ENCODE measurements at places on chromosomes 16 and 17. TPM values are rescaled to one million over a fixed set of nuclear protein-coding genes. Genes with fewer than 3 reads are reported as not detected.

DNA sequence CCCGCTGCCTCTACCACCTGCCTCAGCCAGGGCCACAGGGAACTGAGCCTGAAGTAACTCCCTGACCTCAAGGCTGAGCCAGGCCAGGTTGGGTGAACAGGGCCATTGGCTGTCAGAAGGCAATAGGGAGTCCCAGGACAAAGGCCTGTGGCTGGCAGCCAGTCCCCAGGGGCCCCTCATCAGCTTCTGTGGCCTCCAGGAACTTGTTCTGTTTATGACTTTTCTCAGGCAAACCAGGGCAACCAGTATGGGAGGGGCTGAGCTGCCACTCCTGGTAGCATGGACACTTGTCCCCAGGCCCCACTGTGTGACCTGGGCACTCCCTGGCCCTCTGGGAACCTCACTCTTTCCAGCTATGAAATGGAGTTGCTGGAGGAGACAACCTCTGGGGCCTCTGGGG is 40.1 kb downstream of the CPNE2 start:
- no peak for DNase-seq
- H3K36me3 ChIP-seq: peaks cover 5% of the 10 kb centered on the region
- H3K27ac ChIP-seq: no peak overlapping the region
- H3K4me1 ChIP-seq: 0 out of 2 replicates have a peak, but pooled peaks cover 4% of the 10 kb centered on the region
- H3K27me3 ChIP-seq: no peaks in the 10 kb centered on the region

DNA sequence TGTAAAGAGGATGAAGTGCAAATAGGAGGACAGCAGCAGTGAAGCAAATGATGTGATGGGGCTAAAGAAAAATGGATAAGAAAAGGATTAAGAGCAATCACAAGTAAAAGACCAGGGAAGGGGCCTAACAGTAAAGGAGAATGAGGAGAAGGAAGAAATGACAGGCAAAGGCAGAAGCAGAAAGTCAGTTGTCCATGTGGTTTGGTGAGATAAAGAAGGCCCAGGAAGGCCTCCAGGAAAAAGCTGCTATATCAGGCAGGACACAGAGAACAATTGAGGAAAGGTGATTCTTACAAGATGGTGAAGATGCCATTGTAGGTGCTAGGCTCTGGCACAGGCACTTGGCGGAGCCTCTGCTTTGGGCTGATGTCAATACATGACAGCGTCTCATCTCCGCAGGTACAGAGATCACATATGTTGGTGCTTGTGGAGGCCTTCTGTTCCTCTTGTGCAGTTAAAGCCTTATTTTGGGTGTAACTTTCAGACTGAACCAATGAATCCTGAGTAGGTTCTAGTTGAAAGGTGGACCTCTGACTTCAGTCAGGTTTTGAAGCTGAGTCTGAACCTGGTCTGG is 18.1 kb downstream of the RDM1 start:
- H3K27ac ChIP-seq: no peak overlapping the region
- DNase-seq: no peak
- no peaks in the 10 kb centered on the region for H3K36me3 ChIP-seq
- no peaks in the 10 kb centered on the region for H3K4me1 ChIP-seq
- H3K27me3 ChIP-seq: no peaks in the 10 kb centered on the region

GRCh38 chr17:30217054-30217453 is 18.4 kb downstream of the SLC6A4 start:
- no peaks in the 10 kb centered on the region for H3K27me3 ChIP-seq
- DNase-seq: no peak
- no peak overlapping the region for H3K27ac ChIP-seq
- H3K36me3 ChIP-seq: no peaks in the 10 kb centered on the region
- no peak overlapping the region for H3K4me3 ChIP-seq

GRCh38 chr16:24816688-24817087 is 29.1 kb upstream of the SLC5A11 start:
- no peak overlapping the region for H3K27ac ChIP-seq
- H3K4me3 ChIP-seq: no peak overlapping the region
- no peaks in the 10 kb centered on the region for H3K4me1 ChIP-seq
- no peaks in the 10 kb centered on the region for H3K27me3 ChIP-seq
- peaks cover 96% of the 10 kb centered on the region for H3K36me3 ChIP-seq
- DNase-seq: no peak

Gene CCL8
- not detected for total RNA-seq

Data from SJSA1 (cell line).